ENCODE measurements at places on chromosomes 5 and 9.

DNA sequence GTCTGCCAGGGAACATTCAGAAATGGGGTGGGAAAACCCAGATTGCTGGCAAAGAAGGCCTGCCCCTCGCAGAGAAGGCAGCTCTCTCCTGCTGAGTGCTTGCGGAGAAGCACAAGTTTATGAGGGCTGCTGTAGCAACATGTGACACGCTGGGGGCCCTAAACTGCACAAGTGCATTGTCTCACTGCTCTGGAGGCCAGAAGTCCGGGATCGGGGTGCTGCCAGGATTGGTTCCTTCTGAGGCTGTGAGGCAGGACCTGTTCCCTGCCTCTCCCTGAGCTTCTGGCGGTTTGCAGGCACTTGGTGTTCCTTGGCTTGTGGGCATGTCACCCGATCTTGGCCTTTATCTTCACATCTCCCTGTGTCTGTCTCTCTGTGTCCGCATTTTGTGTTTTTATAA lies 75.6 kb upstream of the NEURL1B start:
- no peak for DNase-seq

- no peak for DNase-seq
Measured at GRCh38 chr5:177146891-177147638, 13.5 kb downstream of the NSD1 start.

DNA sequence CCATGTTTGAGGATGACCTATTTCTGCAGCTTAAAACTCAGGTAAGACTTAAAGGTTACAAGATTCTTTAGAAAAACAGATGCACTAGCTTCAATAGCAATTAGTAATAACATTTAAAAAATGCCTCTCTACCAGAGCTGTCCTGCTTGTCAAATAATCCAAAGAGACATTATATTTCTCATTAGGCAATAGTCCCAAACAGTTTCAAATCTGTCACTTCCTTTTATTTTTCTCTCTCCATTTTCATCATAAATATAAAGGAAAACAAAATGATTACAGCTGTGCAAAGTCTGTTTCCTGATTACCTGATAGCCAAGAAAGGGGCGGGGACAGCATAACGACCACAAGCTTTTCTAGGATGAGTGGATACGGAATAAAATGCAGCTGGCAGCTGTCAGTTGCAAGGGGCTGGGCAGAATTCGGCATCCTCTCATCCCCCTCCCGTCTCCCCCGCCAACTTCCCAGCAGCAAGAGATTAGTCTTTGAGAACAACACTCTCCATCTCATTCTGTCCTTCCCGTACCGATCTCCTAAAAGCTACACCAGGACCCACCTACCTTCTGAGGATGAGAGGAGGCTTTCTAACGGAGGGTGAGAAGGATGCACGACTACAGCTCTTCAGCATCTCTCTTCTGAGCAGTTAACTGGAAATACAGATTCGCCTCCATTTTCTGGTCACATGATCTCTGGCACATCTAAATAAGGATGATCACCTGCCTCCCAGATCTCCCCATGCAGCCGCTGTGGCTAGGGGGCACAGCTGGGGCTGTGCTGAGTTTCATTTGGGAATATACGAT lies 72.5 kb upstream of the PCA3 start:
- no peak for DNase-seq

DNA sequence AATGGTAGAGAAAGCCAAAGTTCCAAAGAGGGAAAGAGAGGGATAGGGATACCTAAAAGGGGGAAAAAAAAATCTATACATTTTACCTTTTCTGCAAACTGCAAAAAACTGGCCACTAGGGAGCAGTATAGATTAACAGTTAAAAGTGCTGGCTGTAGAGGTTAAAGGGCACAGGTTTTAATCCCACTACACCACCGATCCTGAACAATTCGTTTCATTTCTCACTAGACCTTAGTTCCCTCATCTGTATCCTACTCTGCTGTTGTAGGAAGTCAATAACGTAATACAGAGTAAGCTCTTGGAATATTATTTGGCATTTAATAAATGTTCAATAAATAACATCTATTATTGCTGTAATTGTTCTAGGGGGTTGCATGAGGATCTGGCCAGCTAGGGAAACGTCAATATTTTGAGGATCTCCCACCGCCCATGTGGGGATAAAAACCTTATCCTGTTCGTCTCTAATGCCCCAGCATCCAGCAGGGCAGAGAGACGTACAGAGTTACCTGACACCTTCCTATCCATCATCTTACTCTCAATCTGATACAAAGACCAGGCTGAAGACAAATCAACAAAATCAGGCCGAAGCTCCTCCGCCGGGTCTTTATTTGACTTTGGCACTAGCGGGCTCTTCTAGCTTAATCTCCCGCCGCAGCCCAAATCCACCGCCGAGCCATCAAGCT lies 757 bp downstream of the CDC26 start:
- no peak for DNase-seq

DNA sequence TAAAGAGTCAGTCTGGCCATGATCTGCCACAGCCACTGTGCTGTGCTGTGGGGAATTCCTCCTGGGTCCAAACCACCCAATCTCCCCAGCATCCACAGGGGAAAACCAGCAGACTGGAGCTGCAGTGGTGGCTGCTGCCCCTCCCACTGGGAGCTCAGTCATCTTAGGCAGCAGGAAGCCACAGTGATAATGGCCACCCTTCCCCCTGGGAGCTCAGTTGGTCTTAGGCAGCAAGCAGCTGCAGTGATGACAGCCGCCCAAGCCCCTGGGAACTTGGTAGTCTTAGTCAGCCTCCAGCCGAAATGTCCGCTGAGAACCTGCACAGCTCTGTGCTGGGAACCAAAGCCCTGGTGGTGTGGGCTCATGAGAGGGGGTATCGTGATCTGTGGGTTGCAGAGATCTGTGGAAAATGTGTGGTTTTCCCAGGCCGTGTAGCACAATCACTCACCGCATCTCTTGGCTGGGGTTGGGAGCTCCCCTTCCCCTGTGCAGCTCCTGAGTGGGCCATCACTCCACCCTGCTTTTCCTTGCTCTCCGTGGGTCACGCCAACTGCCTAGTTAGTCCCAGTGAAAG lies 38.4 kb upstream of the SMIM15 start:
- DNase-seq: no peak

- no peak for DNase-seq
Measured at GRCh38 chr5:2735996-2736395, 15.5 kb downstream of the IRX2 start.

GRCh38 chr5:84383816-84384603 lies 670 bp downstream of the EDIL3 start:
- no peak for DNase-seq

DNA sequence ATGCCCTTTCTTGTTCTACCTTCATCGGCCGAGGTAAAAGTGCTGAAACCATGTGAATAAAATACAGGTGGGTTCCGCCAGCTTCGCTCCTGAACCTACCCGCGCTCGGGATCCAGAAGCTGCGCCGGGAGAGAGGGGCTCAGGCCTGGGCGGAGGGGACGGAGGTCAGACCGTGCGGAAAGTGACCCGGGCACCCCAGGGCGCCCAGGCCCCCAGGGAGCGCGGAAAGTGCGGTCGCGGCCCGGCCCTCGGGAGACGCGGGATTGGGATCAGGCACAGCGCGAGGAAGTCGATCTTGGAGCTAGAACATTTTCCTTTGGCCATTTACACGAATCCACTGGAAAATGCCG lies 329 bp downstream of the SYK start:
- DNase-seq: no peak

GRCh38 chr5:169650701-169651331 lies 13.7 kb downstream of the DOCK2 start:
- no peak for DNase-seq

GRCh38 chr5:39164529-39165402 lies 54.6 kb downstream of the FYB1 start:
- DNase-seq: no peak

- no peak for DNase-seq
Measured at GRCh38 chr5:90136952-90137528, 272.5 kb downstream of the CETN3 start.

- peak; percentile 41 for DNase-seq
Measured at GRCh38 chr9:120931231-120932085, 4.9 kb upstream of the TRAF1 start.

DNA sequence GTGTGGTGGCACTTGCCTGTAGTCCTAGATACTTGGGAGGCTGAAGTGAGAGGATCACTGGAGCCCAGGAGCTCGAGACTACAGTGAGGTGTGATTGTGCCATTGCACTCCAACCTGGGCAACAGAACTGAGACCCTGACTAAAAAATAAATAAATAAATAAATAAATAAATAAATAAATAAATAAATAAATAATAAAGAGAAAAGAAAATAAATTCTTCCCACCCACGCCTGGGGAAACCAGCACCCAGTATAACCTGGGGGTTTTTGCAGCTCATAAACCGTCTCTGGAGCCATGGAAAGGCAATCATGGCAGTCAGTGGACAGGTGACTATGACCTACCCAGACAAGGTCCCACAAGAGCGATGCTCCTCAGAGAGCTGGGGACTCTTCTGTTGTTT lies 7.9 kb downstream of the WNT8A start:
- DNase-seq: no peak

DNA sequence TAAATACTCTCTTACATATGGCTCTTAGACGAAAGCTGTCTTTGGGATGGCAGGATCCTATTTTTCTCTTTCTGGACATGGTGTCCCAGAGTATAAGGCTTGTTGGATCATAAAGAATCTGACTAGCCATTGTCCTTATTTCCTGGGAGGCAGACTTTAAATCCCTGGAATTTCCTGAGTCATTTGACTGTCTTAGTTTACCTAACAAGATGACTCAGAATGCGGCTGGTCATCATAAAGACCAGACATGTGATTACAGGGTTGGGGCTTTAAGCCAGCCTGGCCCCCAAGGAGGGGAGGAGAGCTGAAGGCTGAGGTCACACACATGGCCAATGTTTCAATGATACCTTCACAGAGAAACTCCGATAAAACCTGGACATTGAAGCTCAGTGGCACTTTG lies 37.2 kb downstream of the FAM240B start:
- DNase-seq: no peak

- no peak for DNase-seq
Measured at GRCh38 chr9:128059365-128059983, 7.6 kb downstream of the NAIF1 start.

DNA sequence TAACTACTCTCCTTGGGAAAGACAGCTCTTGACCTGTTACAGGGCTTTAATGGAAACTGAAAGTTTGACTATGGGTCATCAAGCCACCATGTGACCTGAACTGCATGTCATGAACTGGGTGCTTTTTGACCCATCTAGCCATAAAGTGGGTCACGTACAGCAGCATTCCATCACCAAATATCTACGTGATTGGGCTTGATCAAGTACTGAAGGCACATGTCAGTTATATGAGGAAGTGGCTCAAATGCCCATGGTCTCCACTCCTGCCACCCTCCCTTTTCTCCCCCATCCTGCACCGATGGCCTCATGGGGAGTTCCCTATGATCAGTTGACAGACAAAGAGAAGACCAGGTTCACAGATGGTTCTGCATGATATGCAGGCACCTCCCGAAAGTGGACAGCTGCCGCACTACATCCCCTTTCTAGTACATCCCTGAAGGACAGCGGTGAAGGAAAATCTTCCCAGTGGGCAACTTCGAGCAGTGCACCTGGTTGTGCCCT lies 7.3 kb upstream of the FCN1 start:
- no peak for DNase-seq

DNA sequence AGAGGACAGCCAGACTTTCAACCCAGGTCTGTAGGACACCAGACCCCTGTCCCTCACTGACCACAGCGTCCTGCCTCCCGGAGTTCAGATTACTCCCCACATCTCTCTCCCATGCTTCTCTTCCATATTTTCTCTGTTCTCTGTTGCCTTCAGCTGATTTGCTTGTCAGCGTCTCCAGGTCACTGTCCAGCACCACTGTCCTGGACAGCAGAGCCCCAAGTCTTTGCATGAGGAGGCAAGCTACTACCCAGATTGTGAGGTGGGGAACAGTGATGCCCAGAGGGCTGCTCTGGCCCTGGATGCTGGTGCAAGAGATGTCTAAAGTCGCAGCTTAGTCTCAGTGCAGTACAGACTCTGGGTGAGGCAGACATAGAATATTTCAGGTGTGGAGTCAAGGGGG lies 48.0 kb upstream of the C5orf58 start:
- DNase-seq: no peak

DNA sequence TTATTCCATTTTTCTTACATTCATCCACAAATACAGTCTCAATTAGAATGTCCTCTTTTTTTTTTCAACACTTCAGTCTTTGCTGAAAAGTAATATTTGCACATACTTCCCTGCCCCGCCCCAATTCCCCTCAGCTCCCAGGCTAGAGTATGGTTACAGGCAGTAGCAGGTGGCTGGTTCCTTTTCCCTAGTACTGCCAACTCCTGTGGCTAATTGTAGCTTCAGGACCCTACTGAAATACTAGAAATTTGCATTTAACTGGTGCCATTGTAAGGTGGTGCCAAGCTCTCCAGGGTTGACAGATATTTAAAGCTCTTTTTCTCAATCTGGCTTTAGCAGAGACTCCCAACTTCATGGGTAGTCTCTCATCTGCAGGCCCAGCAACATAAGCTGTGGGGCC lies 80.3 kb downstream of the FAM81B start:
- no peak for DNase-seq

- no peak for DNase-seq
Measured at GRCh38 chr5:113569396-113569795, 55.9 kb downstream of the YTHDC2 start.

DNA sequence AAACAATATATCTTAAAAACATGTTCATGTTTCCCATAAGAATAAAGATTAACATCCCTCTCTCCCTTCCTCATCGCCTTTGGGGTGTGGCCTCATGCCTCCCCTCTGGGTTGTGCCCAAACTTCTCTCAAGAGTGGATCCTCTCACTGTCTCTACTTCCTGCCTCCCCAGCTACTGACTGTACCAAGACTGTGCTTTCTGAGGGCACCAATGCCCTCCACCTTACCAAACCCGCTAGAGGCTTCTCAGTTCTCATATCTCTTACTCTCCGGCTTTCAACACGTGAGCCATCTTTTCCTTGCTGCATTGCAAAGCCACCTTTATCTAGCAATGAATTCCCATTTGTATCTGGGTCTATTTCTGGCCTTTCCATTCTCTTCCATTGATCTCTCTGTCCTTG lies 34.4 kb upstream of the KCNIP1 start:
- DNase-seq: no peak

DNA sequence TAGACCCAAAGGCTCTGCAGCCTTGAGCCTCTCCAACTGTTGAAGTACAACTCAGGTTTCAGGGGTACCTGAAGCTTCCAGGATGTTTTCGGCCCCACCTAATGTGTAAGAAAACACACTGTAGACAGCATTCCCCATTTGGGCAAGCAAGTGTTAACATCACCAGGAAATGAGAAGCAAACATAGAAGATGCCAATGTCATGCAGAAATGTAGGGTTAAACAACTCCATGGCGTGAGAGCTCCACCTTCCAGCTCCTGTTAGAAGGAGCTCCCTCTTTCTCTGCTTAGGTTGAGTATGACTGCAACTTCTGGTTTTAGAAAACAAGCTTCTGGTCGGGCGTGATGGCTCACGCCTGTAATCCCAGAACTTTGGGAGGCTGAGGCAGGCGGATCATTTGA lies 31.0 kb upstream of the DENND1A start:
- no peak for DNase-seq
